NCI-H1092 (cell line): ENCODE measurements at places on chromosomes 2 and 18.

DNA sequence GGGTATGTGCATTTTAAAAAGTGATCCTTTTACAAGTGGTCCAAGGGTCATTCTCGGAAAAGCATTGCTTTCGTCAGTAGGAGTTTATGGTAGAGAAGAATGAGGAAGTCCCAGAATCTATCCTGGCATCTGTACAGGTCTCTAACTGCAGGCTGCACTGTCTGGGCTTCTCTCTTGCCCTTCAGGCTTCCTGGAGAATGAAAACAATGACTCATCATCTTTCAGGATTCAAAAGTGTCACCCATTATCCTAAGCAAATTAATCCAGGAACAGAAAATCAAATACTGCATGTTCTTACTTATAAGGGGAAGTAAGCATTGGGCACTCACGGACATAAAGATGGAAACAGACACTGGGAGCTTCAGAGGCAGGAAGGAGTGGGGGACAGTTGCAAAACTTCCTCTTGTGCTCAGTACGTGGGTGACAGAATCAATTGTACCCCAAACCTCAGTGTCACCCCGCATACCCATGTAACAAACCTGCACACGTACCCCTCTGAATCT, 60.2 kb upstream of the TXNDC2 start:
- DNase-seq = no peak

DNA sequence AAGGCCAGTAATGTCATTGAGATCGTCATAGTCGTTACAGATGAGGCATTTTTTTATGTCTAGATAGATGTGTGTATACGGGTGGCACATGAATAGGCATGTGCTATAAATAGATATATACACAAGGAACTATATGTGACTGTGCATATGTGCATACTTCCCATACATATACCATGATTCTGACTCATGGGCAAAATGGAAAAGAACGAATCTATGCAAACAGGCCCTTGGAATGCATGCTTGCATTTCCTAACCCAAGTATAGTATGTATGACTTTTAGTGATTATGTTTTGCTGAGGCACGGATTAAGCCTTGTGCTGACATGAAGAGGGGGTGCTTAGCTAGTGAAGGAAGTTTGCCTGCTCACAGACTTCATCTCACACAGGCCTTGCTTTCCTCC, 111.7 kb downstream of the BCL11A start:
- no peak for DNase-seq

GRCh38 chr2:9737053-9737875, 106.0 kb upstream of the TAF1B start:
- no peak for DNase-seq

DNA sequence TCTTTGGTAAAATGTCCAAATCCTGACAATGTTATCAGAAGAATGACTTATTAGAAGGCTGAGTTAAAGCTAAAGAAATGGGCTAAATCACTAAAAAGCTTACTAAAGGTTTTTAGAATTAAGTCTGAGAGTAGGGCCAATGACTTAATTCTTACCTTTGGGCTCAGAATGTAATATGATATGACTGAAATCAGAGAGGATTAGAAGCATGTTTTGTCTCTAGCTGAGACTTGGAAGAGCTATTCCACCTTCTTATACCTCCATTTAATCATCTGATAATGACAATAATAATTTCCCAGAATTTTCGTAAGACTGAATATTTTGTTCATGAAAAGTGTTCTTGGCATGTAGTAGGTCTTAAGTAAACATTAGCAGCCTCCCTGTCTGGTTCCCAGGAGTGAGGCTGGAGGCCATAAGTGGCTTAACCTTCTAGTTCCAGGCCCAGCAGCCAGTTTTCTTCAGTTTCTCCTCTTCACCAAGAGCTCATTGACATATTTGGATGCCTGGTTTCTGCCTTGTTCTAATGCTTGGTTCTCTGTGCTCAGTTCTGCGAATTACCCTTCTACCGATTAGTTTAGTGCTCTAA, 25.5 kb upstream of the E2F6 start:
- no peak for DNase-seq

- DNase-seq = no peak
These were observed 14.8 kb downstream of the MBD2 start for GRCh38 chr18:54209471-54210180.

DNA sequence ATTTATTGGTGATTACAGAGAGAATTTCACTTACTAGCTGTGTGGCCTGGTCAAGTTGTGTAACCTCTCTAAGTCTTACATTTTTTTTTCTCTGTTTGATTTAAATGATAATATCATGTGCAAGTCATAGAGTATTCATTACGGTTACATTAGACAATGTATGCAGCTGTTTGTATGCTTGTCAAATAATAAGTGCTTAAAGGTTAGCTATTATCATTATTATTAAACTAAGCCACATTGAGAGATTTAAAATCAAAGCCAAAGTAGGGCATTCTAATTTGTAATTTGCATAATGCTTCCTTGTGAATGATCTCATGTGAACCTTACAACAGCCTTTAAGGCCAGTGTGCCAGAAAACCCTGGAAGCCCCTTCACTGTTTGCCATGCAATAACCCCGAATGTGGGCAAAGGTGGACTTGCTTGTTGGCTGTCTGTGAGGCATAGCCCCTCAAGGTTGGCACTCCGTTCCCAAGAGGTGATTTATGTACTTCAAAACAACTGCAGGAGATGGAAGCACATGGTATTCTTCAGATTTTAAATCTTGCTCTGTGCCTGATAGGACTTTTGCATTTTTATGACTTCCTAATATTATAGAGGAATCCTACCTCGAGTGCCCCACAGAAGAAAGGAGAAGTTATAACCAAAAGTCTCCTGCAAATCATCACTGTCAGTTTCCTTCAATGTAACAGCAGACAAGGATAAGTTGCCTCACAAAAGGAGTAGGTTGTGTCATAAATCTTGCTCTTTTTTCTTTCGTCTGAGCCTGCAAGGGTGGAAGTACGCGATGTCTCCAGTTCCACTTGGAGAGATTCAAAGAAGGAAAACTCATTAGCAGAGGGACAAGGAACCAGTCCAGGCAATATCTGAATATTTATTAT, 272.0 kb downstream of the TGIF1 start:
- no peak for DNase-seq

- no peak for DNase-seq
These were observed 114.4 kb upstream of the TMEM200C start for GRCh38 chr18:6009756-6010155.

- DNase-seq = no peak
These were observed 116.8 kb upstream of the GATA6 start for GRCh38 chr18:22052405-22053105.

- DNase-seq = no peak
These were observed 17.6 kb upstream of the DNER start for GRCh38 chr2:229731916-229732315.

DNA sequence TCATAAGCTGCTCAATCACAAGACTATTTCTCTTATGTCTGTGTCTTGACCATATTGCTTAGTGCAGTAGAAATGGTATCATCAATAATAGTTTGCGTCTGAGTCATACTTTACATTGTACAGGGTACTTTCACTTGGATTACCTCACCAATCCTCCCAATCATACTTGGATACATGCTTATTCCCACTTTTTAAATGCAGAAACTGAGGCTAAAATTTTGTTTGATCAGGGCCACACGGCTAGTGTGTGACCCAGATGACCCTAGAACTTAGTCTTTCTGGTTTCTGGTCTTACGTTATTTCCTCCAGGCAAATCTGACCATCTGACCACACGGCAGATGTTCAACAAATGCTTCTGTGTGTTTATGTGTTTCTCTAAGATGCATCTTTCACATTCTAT, 23.8 kb upstream of the CCL20 start:
- no peak for DNase-seq

GRCh38 chr18:45165176-45165713, 450.0 kb upstream of the SLC14A2 start:
- DNase-seq = no peak

DNA sequence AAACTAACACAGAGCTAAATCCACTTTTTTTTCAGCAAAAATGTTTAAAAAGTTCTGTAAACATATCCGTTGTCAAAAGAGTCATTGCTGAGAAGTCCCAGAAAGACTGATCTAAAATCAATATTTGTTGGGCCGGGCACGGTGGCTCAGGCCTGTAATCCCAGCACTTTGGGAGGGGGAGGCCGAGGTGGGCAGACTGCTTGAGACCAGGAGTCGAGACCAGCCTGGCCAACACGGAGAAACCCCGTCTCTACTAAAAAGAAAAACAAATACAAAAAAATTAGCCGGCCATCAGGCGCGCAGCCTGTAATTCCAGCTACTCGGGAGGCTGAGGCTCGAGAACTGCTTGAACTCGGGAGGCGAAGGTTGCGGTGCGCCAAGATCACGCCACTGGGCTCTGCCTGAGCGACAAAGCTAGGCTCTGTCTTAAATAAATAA, 1.4 kb downstream of the OLA1 start:
- no peak for DNase-seq

- DNase-seq = no peak
These were observed 247.1 kb downstream of the BCL11A start for GRCh38 chr2:60306267-60306861.

DNA sequence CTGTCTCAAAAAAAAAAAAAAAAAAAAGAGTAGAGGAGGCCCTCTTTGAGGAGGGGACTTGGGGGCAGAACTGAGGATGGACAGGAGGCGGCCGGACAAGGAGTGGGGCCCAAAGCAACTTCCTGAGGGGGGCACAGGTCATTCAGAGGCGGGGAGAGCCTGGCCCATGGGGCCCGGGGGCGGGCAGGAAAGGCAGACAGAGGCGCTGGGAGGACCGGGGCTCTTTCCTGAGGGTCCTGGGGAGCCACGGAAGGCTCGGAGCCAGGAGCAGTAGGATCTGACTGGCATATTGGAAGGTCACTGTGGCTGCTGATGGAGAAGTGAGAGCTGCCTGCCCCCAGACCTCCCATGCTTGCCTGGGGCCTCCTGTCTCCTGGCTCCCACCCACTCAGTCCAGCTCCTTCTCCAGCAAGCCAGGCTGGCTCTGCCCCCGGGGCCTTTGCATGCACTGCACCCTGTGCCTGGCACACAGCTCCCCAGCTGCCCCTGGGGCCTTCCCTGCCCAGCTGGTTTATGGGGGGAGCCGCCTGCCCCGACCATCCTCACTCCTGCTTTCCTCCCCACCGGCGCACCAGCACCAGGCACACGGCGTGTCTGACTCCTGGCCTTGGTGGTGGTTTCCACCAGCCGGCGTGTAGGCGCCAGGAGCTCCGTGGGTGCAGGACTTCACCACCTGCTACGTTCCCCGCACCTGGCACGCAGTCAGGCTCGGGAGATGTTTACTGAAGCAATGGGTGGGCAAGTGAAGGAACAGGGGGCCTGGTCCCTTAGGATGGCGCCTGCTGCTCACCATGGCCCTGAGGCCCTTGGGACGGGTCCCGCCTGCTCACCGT, 5.6 kb downstream of the ESPNL start:
- DNase-seq = no peak

DNA sequence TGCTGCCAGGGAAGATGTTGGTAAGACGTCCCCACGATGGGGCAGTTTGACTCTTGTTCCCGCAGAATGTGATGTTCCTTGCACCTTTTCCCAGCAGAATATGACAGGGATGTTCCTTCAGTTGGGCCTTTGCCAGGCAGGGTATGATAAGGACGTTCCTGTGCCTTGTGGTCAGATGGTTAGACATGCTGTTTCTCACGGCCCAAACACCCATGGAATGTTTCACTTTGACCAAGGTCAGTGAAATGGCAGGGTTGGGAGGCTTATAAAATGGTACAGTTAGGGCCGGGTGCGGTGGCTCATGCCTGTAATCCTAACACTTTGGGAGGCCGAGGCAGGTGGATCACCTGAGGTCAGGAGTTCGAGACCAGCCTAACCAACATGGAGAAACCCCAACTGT, 40.3 kb upstream of the YPEL5 start:
- DNase-seq = no peak

DNA sequence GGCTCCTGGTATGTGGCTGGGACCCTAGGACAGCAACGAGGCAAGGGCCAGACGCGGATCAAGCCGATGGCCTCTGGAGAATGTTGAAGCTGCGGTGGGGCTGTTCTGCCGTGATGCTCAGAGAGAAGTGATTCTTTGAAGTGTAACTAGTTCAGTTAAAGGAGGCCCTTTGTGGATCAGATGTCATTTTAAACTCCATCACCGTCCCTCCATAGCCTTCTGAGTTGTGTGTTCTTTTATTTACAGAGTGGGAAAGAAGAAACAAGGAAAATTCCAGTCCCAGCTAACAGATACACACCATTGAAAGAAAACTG, 403 bp downstream of the PNO1 start:
- DNase-seq = no peak

DNA sequence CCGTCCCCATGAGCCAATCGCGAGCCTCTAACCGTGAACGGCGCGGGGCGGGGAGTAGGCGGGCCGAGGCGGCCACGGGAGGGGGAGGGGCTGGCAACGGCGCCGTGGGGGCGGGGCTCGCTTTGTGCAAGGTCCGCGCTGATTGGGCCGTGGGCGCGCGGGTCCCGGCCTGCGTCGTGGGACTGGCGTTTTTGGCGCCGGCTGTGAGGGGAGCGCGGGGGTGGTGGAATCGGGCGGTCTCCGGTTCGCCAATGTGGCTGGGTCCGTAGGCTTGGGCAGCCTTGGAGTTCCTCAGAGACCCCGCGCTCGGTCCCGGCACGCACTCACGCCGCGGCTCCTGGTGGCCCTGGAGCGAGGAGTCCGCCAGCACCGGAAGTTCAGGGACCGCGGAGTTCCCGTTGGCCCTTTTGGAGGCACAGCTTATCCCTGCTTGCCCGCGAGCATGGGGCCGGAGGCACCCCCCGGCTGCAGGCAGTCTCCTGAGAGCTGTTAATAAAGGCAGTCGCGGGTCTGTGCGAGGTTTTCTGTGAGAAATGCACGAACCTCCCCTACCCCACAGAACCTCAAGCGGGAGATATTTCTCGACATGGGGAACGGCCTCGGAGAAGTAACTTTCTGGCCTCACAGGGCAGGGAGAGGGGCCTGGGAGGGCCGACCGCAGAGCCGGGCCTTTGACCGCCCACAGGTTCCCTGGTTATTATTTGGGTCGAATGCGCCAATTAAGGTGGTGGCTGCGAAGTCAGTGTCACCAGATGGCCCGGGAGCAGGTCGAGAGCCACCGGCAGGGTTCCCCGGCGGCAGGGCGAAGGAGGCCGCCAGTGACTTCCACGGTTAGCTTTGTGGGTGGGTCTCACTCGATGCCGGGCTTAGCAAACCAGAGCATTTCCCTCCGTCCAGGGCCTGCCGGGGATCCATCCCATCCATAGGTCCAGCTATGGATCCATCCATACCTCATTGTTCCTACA, 574 bp upstream of the NCL start:
- peak; percentile 93 for DNase-seq

- peak; percentile 8 for DNase-seq
These were observed 368 bp downstream of the TMEFF2 start for GRCh38 chr2:192194265-192194865.
